Amygdala (tissue), 56 donors: ENCODE measurements at places on chromosomes 3 and 15.

- DNase-seq: no peak
Observed at GRCh38 chr3:63968612-63969350, 54.5 kb downstream of the PSMD6 start.

DNA sequence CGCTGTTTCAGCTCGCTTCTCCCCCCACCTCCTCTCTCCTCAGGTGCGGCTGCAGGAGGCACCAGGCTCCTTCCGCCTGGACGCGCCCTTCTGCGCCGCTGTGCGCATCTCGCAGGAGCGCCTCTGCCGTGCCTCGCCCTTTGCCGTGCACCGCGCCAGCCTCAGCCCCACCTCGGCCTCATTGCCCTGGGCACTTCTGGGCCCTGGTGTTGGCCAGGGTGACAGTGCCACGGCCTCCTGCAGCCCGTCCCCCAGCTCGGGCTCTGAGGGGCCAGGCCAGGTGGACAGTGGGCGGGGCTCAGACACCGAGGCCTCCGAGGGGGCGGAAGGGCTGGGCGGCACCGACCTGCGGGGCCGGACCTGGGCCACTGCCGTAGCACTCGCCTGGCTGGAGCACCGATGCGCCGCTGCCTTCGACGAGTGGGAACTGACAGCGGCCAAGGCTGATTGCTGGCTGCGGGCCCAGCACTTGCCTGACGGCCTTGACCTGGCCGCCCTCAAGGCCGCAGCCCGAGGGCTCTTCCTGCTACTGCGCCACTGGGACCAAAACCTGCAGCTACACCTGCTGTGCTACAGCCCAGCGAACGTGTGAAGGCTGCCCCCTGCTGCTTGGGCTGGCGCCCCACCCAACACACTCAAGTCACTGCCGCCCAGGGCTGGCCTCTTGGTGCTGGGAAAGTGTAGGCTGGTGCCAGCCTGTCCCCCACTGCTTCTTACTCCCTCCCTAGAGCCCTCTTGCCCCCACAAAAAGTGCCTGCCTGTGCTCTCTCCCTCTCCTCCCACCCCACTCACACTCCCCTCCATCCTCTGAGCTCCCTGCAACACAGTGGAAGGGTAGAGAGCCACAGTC, 7.1 kb downstream of the ALG3 start:
- no peak for DNase-seq

DNA sequence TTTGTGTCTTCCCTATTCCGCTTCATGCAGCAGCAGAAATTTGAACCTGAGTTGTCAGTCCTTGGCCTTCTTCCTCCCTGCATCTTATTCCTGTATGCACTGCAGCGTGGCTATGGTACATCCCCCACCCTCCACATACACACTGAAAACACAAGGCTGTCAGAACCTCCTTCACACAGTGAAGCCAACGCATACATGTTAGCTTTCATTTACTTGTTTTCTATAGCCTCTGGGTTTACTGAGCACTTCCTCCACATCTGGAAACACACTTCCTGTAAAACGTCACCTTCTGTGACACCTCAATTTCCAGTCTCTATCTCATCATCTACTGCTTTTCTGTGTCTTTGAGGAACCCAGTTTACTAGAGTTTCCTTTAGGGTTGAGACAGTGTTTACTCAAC, 47.0 kb downstream of the SUSD5 start:
- DNase-seq: no peak

GRCh38 chr3:31086698-31087097, 192.2 kb upstream of the GADL1 start:
- DNase-seq: no peak

DNA sequence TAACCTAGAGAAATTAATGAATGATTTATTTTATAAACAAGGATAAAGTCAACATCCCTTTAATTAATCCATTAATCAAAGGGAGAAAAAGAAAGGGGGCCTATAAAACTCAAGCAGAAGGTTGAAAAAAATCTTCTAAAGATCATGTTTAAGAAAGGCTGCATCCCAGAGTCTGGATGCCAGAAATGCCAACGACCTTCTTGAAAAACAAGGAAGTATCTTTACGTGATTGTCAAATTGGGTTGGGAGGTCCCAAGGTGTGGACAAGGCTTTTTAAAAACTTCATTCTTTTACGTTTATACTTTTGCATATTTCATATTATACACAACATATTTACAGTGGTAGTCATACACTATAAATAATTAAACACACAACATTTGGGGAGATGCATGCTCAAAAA, 1.6 kb downstream of the GOLGB1 start:
- DNase-seq: no peak

DNA sequence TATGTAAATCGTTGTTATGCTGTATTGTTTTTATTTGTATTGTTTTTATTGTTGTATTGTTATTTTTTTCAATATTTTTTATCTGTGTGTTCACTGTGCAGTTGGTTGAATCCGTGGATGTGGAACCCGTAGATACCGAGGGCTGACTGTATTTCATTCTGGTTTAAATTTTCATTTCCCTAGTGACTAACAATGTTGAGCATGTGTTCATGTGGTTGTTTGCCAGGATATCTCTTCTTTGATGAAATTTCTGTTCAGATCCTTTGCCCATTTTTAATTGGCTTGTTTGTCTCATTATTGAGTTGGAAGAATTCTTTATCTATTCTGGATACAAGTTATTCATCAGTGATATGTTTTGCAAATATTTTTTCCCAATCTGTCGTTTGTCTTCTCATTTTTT, 29.7 kb downstream of the STOML1 start:
- no peak for DNase-seq

DNA sequence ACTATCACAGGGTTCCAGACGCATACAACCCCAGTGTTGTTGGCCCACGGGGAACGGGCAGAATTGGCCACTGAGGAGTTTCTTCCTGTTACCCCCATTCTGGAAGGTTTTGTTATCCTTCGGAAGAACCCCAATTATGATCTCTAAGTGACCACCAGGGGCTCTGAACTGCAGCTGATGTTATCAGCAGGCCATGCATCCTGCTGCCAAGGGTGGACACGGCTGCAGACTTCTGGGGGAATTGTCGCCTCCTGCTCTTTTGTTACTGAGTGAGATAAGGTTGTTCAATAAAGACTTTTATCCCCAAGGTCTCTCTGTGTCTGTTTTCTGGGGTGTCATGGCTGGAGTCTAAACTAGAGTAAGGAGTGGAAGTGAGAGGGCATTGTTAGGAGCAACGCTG, 5.7 kb upstream of the EIF4G1 start:
- no peak for DNase-seq

DNA sequence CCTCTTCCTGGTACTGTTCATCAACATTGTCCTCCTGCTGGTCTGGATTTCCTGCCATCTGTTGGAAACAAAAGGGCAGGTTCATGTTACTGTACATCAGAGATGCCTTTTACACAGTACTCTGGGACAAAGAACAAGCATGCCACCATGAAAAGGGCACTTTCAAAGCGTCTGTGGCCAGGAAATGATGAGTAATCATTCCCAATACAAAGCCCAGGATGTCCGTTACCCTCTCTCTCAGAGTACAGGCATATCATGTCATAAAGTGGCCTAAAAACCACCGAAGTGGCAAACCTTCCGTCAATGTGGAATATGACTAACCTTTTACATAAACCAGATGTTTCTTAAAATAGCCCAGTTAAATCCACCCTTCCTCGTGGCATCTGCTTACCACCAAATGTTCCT, 71.2 kb downstream of the GOLIM4 start:
- DNase-seq: no peak

- no peak for DNase-seq
Observed at GRCh38 chr3:40679290-40679689, 154.5 kb downstream of the ZNF621 start.

DNA sequence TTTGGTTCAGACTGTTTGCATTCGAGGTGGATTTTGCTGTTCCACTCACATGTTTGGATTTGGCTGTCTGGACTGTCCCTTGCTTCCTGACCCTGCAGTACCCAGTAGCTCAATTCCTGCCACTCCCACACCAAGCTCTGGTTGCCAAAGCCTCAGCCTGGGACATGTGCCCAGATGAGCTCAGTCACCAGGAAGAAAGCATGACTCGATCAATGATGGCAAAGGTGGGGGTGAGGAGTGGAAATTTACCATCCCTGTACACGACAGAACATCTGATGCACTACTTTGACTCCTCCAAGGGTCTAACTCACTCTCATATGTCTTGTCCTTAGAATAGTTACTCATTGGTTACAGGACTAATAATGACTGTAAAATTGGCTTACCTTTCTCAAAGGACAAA, 45.2 kb downstream of the ZNF385D start:
- DNase-seq: no peak

DNA sequence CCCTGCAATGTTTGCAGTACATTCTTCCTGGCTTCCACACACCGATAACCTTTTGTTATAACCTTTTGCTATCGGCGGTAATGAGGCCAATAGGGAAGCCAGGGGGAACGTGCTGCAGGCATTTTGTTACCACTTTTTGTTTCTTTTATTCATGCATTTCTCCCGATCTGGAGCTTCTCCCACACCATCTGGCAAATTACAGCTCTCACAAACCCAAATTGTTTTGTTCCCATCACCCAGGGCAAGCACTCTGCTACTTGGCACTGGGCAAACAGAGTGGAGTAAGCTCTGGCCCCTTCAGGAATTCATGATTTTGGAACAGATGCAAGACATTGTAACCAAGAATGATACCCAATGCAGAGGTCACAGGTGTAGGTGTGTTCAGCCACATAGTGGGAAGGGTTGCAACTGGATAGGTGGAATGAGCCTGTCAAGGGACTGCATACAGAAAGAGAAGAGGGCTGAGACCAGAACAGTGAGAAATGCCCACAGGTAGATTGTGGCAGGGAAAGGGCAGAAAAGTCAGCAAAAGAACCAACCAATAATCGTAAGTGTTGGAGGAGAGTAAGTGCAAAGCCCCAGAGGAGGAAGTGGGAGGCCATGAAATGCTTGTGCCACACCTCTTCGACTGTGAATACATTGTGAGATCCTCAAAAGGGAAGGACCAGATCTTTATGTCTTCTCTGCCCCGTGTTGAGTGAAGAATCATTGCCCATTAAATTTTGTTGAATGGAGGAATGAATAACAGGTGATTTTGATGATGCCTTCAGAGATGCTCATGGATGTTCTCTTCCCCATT, 45.8 kb downstream of the PARP15 start:
- no peak for DNase-seq

- peak; percentile 24 for DNase-seq
Observed at GRCh38 chr3:157335233-157336076, 101.2 kb upstream of the PTX3 start.

GRCh38 chr15:96392380-96393208, 62.1 kb downstream of the NR2F2 start:
- no peak for DNase-seq

DNA sequence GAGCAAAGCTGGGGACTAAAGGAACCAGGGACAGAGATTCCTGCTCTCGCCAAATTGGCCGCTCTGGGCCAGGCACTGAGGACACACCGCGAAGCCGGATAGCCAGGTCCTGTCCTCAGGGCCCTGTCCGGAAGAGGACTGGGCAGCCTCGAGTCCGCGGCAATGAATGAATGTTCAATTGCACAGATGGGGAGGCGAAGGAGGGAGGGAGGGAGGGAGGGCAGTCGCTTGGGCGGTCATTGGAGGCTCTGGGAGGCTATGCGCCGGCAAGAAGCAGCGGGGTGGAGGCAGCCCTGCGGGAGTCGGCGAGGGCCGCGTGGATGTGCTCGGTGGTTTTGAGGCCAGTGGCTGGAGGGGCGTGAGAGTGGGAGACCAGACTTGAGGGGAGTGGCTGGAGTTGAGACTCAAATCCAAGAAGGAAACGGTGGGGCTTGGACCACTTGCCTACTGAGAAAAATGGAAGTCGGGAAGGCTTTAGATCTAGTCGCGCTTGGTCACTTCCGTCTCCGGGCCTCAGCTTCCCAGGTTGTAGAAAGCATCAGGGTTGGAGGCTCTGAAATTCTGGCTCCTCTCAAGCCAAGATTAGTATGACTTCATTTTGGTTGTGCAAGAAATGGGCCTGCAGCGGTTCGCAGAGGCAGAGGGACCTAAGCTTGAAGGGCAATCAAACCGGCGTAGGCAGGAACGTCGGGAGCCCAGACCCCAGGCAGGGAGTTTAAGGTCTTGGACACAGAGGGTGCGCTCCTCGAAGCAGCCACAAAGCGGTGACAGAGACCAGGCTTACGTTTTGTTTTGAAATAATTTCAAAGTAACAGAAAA, 21.1 kb upstream of the PLXND1 start:
- DNase-seq: peak; percentile 46

DNA sequence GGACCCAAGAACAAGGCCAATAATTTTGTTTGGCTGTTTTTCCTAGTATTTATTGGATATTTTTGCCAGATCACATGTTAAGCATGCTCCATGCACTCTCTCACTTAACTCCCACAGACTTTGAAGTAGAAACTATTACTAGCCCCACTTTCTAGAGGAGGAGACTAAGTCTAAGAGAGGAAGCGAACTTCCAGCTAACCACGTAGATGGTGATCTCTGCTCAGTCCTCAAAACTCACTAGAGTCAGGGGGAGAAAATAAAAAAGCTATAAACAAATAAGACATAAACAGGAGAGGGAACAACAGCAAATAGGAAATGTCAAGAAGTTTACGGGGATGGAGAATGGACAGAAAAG, 481.0 kb upstream of the PROK2 start:
- no peak for DNase-seq

DNA sequence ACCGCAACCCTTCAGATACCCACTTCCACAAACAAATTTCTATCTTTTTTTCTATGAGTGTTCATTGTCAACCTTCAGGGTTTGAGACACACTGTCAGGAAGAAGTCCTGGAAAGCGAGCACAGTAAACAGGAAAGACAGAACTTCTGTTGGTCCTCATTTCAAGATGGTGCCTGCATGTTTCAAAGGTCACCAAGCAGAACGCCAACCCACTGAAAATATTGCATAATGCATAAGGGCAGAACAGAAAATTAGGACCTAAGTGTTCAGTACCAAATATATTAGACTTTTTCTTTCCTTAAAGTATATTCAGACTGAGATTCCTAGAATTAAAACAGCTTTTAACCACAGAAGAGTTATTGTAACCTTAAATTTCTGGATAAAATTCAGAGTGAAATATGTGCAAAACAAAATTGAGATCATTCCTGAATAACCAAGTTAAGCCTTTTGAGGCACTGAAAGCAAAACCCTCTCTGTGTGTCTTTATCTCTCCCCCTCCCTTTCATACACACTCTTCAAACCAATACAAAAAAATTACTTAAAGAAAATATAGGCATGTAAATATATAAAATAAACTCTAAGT, 387.8 kb upstream of the THBS1 start:
- no peak for DNase-seq

- DNase-seq: no peak
Observed at GRCh38 chr3:195714380-195715011, 6.3 kb upstream of the MUC20 start.

DNA sequence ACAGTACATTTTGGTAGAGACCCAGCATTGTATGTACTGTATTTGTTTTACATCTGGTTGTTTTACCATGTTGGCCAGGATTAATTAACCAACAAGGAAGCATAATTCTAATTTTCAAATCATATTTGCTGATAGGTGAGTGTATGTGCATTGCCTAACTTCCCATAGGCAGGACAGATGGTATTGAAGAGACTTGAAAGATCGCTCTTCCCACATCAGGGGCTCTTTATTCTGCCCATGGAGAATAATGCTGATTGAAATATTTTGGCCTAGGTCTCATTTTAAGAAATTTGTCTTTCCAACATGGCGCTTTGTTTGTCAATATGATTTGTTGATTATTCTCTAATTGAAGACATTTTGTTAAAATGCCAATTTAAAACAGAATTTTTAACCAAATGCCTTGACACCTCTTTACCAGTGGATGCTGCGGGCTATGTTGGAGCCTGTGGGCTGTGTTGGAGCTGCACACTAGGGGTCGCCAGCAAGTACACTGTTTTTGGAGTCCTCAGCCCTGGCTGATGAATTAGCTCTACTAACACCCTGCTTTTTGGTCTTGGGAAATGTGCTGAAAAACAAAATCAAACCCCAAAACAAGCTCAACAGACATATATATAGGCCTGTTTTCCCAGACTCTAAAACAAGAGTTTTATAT, 5.3 kb downstream of the P2RY12 start:
- no peak for DNase-seq

- peak; percentile 69 for DNase-seq
Observed at GRCh38 chr3:16264174-16264707, 502 bp downstream of the DPH3 start.
